ENCODE measurements at places on chromosomes 2 and 18.

DNA sequence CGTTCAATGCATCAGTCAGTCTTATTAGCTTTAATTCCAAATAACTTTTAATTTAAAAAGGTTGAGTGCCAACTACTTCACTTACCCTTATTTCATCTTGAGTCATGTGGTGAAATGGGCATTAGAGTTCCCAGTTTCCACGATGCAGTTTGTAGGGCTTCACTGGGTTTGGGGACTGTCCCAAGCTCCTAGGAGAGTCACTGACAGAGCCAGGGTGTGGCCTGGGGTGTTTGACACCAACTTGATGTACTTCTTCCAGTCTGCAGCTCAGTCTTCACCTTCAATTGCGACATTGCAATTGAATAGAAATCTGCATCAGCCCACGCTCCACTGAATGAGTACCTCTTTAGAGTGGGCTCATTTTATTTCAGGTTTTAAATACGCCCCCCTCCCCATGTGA lies 165.3 kb downstream of the ARL4C start:
- DNase-seq, result no peak

- no peak for DNase-seq
Measured at GRCh38 chr2:20538308-20539132, 91.6 kb downstream of the RHOB start.

GRCh38 chr2:68448671-68449653 lies 18.1 kb downstream of the FBXO48 start:
- DNase-seq, result no peak

GRCh38 chr2:152222975-152223637 lies 47.5 kb upstream of the STAM2 start:
- DNase-seq, result no peak

DNA sequence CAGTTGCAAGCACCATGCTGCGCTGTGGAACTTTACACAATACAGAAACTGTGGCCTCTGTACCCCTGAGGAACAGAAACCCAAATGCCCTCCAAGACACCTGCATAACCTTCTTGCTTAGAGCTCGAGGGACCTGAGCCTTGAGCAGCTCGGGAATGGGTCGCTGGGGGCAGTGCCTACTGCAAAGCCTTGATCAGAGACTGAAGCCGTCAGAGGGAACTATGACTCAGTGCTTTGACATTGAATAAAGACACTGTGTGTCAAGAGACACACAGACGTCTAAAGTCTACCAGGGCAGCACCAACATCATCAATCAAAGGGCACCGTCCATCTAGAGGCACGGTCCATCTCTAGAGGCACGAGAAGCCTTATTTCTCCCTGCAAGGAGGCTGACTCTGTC lies 30.6 kb downstream of the GPR45 start:
- DNase-seq, result no peak

Measured in stimulated activated naive CD4-positive, alpha-beta T cell treated with Interleukin-2 at 50 U/mL for 16 hours (primary cell).